Endothelial cell (in vitro differentiated cells): ENCODE measurements at places on chromosomes 2 and 18.

DNA sequence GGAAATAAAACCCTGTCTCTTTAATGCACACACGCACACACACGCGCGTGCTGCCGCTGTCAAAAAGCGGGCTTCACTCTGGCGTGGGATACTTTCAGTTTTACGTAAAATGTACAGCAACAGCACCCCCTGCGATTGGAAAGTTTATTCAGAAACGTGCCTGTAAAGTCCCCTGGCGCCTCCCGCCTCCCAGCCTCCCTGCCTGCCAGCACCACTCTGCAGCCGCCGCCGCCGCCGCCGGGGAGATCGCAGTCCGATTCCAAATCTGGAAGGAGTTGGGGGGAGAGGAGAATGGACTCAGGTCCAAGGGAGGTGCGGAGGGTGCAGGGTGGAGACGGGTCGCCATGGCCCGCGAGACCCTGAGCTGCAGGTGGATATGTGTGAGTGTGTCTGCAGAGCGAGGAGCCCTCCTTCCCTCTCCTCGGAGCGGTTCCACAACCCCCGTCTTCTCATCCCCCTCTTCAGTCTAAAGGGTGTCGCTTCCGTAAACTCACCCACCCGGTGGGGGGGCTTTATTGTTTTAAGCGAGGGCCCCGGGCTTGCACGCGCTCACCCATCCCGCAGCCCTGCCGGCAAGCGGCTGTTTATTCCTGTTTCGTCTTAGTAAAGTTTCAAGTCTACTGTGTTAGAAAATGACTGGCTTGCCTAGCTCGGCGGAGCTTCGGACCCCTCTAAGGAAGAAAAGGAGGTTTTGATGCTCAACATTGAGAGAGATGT lies 1.8 kb upstream of the BCL11A start:
- DNase-seq: peak; percentile 66

- no peak for DNase-seq
These were observed 46.3 kb upstream of the SEMA4C start for GRCh38 chr2:96916156-96916630.

DNA sequence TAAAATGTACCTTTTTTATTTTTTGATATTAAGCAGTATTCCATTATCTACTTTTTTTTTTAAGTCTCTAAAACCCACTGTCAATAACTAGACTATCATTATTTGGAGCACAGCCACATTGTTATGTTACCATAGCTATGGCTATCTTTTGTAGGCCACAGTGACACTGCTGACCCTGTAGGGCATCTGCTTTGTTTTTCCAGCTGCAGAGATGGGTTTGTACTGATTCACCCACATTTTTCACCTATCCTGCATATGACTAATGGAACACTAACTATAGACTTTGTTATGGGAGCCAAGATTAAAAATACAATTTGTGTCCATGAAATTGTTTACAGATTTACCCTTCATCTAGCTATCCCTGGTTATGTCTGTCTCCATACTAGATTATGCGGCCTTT lies 21.6 kb upstream of the OTX1 start:
- no peak for DNase-seq

DNA sequence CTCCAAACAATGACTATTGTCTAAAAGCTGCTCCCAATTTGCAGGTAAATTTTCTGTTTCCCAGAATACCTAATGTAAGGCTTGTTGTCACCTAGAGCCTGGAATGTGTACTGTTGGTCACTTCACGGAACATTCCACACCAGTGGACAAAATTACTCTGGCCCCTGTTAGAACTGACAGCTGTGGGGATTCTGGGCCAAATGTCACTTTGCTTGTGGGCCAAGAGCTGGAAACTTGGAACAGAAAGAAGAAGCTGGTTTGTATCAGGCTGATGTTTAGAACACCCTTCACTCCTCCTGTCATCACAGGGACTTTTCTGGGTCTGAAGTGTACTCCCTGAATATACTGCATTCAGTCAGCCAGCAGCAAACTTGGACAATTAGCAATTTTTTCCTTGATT lies 495.6 kb upstream of the SYT4 start:
- no peak for DNase-seq

DNA sequence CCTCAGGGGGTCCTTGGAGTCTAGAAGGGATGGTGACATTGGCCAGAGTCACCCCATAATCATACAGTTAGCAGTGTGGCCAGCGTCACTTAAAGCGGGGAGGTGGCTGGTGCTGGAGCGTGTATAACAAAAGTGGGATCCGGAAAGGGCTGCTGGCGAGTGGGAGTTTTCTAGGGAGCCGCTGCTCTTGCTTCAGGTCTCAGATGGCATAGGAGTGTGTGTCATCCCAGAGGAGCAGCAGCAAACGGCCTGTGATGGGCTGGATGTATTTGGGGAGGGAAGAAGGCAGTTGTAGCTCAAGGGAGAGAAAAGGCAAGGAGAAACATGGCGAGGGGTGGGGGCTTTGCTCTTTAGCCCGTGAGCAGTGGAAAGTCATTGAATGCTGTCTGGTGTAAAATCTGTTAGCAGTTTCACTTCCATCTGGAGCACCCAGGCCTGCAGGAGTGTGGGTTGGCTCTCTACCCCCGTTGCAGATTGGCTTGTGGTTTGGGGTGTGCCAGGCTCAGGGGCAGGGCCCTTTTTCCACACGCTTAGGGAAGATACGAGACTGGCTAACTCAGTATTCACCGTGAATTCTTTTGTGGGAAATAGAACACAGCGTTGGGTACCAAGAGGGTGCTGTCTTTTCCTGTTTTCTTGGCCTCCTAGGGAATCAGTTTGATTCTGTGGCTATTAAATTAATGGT lies 120.5 kb downstream of the AGAP1 start:
- DNase-seq: no peak

GRCh38 chr18:72634500-72634899 lies 90.4 kb upstream of the CBLN2 start:
- DNase-seq: no peak

DNA sequence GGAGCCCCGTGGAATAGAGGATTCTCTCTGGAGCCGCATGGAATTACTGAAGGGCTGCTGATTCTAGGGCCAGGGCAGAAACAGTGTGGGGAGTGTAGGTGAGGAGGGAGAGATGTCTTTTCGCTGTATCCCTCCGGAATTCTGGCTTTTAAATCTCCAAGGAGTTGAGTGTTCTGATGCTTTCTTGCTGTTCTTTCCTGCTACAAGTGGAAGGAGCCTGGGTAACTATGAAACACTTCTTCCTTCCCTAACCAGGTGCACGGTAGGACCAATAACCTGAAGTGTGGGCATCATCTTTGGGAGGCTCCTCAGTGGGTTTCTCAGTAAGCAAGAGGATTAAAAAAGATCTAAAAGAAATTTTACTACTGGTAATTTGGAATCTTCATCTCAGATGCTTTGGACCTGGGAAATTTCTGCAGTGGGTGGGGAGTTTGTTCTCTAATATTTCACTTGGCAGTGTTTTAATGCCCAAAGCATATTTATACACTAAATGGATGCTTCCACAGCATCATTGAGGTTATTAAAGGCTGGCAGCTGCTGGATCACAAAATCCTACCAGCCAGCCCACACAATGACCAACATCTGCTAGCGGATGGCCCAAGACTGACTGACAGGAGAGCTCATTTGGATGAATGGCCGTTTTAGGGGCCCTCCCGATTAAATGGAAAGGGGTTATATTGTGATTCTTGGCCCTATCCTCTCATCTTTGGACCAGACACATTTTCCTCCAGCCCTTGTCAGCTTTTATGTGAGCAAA lies 2.1 kb downstream of the EML6 start:
- peak; percentile 4 for DNase-seq

- DNase-seq: no peak
These were observed 230.7 kb upstream of the CCDC68 start for GRCh38 chr18:55189972-55190371.

- no peak for DNase-seq
These were observed 141.7 kb downstream of the SH3RF3 start for GRCh38 chr2:109270505-109271312.

GRCh38 chr2:20048488-20049448 lies 2.7 kb downstream of the LAPTM4A start:
- DNase-seq: no peak

GRCh38 chr2:86238354-86238753 lies 39.1 kb downstream of the MRPL35 start:
- DNase-seq: no peak

DNA sequence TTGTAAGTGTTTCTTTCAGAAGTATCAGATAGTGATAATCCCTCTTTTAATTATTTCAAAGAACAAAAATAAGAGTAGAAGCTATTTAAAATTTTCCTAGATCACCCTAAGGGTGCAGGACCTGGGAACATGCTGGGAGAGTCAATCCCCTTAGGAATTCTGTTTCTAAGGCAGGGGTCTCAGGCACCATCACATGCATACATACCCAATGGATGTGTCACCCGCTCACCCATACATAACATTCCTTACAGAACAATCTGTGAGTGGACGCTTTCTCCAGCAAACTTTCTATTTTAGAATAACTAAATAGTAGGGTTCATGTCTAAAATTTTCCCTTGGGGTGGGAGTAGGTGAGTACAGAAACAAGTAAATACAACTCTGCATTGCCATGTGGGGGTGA lies 8.4 kb downstream of the DSEL start:
- no peak for DNase-seq

GRCh38 chr2:62343206-62343605 lies 147.3 kb downstream of the B3GNT2 start:
- no peak for DNase-seq

- no peak for DNase-seq
These were observed 134.3 kb downstream of the NFATC1 start for GRCh38 chr18:79529991-79530390.

DNA sequence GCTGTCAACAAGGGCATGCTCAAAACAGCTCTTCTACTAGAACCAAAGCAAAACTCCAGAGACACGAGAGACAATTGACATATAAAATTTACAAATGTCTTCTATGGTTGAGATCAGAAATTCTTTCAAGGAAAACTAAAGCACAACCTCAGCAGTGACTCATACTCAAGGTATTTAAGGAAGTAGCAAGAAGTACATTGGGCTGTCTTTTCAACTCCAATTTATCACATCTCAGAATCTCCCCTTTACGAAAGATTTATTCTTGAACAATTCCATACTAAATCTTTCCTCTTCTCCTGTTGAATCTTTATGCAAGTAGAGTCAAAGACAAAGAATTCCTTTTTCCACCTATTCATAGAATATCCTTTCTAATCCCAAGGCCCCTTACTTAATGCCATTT lies 324.0 kb downstream of the IRS1 start:
- DNase-seq: no peak

GRCh38 chr2:145186303-145186702 lies 666.4 kb upstream of the ZEB2 start:
- DNase-seq: no peak

GRCh38 chr18:49611316-49611715 lies 49.5 kb downstream of the LIPG start:
- no peak for DNase-seq

DNA sequence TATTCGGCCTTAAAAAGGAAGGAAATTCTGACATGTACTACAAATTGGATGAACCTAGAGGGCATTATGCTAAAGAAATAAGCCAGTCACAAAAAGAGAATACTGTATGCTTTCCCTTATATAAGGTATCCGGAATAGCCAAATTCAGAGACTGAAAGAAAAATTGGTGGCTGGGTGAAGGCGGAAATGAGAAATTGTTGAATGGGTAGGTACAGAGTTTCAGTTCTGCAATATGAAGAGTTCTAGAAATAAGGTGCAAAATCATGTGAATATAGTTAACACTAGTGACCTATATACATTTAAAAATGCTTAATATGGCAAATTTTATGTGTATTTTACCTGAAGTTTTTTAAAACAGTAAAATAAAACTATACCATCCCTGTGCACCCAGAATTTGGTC lies 43.1 kb downstream of the RMP24 start:
- no peak for DNase-seq

GRCh38 chr2:104702031-104702850 lies 151.7 kb upstream of the POU3F3 start:
- no peak for DNase-seq

DNA sequence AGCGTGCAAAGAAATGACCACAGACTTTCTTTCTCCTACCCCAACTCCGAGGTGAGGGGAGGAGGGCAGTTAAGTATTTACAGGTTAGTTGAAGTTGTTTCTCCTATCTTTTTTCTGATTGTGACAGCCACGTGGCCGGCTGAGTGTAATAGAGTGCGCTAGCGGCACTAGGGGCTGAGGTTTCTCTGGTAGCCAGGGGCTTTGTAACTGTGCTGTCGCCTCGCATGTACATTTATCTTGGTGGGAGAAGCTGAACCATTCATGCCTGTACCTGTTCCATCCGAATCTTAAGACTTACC lies 214.1 kb upstream of the STON1 start:
- peak; percentile 14 for DNase-seq
